NCI-H2171 treated with DMSO at 0.1 percent for 48 hours (cell line): ENCODE measurements at places on chromosomes 7 and 10.

GRCh38 chr10:102405108-102405571 is 9.6 kb downstream of the NFKB2 start:
- DNase-seq, result no peak

DNA sequence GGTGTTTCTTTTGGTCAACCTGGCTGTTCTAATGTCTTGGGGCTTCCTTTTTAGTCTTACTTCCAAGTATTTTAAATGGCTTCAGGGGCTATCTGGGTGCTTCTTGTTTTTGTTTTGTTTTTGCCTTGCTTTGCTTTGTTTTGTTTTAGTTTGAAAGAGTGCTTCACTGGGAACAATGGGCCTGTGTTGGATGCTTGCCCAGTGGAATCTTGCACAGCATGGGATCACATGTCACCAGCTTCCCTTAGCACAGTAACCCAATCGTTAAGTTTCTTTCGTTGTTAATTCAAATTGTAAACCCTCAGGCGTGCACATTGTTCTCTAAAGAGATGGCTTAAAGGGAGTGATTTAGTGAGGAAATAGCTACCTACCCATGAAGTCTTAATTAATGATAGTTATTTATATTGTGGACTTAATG is 8.9 kb downstream of the COL17A1 start:
- DNase-seq, result peak; percentile 67

- DNase-seq, result peak; percentile 52
Observed at GRCh38 chr7:124672011-124672410, 93.6 kb downstream of the GPR37 start.

GRCh38 chr7:140287988-140288387 is 110.3 kb downstream of the SLC37A3 start:
- DNase-seq, result no peak

GRCh38 chr7:69699931-69700330 is 101.7 kb downstream of the AUTS2 start:
- DNase-seq, result peak; percentile 50

GRCh38 chr7:129468087-129468486 is 33.9 kb downstream of the STRIP2 start:
- no peak for DNase-seq

DNA sequence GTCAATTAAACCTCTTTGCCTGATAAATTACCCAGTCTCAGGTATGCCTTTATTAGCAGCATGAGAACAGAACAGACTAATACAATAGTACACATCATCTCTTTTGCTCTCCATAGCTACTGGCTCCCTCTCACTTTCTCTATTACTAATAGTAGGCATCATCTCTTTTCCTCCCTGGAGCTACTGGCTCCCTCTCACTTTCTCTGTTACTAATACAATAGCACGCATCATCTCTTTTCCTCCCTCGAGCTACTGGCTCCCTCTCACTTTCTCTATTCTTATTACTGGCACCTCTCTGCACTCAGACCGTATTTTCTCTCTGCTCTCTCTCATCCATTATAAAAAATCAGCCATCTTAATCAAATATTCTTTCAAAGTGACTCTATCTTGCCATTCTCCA is 37.1 kb downstream of the SLC25A13 start:
- no peak for DNase-seq
